ENCODE measurements at places on chromosomes 1 and 21.

- H3K36me3 ChIP-seq = no peaks in the 10 kb centered on the region
- no peaks in the 10 kb centered on the region for H3K27me3 ChIP-seq
- no peak overlapping the region for H3K4me3 ChIP-seq
- H3K27ac ChIP-seq = no peak overlapping the region
- H3K4me1 ChIP-seq = no peaks in the 10 kb centered on the region
- no peak for DNase-seq
Observed at GRCh38 chr1:80917826-80918225, 882.9 kb upstream of the ADGRL2 start.

GRCh38 chr1:53583021-53583867 lies 124.0 kb downstream of the DMRTB1 start:
- DNase-seq = no peak
- peaks cover 47% of the 10 kb centered on the region for H3K4me1 ChIP-seq
- no peaks in the 10 kb centered on the region for H3K36me3 ChIP-seq
- no peaks in the 10 kb centered on the region for H3K27me3 ChIP-seq

GRCh38 chr1:100265562-100265930 lies 470 bp upstream of the RTCA start:
- peaks cover 36% of the 10 kb centered on the region for H3K4me1 ChIP-seq
- H3K27me3 ChIP-seq = no peaks in the 10 kb centered on the region
- no peak for DNase-seq
- peak overlapping the region; percentile 93 for H3K27ac ChIP-seq

DNA sequence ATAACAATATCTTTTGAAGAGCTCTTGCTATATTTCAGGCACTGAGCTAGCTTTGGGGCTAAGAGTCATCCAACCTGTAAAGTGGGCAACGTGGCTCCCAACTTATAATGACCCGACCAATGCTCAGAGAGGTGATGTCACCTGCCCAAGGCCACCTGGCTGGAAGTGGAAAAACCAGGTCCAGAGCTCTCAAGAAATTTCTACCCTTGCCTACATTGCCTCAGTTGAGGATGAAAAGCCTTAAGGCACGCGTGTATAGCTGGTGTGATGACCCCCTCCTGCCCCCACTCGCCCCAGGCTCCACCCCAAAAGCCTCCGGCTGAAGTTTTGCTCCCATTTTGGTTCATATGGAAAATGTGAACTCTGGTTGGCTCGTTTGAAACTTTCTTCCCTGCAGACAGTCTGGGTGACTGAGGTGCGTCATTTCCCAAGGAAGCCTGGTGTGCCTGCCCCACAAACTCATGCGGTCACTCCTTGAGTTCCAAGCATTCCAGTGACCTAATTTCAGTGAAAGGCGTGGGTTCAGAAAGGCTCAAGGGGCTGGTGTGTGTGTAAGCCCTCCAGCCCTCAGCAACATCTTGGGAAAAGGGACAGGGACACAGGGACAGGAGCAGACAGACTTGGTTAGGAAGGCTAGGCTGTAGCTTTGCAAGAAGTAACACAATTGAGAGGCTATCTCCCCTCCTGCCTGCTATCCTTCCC lies 20.5 kb downstream of the HTR1D start:
- no peaks in the 10 kb centered on the region for H3K4me1 ChIP-seq
- no peak for DNase-seq

DNA sequence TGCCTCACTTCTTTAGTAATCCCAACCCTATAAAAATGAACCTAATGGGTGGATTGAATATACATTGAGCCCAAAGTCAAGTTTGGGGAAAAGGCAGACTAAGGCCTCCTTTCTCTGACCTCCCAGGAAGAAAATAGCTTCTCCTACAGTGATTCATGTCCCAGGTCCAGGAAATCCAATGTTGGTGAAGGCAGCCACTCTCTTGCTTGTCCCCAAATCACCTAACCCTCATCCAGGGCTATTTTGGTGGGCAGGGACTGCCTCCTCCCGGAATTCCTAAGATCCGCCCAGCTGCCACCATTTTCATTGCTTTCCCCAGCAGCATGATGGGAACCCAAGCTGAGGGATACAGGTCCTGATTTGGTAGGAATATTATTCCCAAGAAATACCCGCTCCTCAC lies 8.4 kb downstream of the MYOG start:
- peaks cover 3% of the 10 kb centered on the region for H3K4me1 ChIP-seq
- H3K27ac ChIP-seq = no peak overlapping the region
- H3K4me3 ChIP-seq = no peak overlapping the region
- DNase-seq = no peak

DNA sequence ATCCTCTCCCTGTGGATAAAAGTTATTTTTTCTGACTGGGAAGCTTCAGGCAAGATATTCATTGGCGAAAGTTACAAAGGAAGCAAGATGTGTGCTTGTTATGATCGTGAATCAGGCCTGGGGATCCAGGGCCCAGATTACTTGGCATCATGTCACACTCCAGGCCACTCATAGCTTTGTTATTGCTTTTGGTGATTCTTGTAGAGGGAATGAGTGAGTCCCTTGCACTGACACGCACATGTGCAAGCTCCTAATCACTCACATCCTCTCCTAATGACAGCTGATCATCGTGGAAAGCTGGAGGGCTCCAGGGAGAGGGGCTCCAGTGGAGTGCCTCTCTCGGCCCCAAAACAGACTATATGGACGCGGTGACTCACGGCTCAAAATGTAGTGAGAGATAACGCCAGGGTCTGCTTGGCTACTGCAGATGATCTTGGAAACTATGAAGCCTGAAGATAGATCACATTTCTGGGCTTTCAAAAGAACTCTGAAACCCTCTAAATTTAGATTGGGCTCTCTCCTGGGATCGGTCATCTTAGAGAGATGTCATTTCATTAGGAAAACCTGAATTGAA lies 481.1 kb upstream of the USP24 start:
- no peak for DNase-seq
- no peak overlapping the region for H3K4me3 ChIP-seq
- H3K27ac ChIP-seq = no peak overlapping the region
- no peaks in the 10 kb centered on the region for H3K27me3 ChIP-seq
- no peaks in the 10 kb centered on the region for H3K36me3 ChIP-seq

DNA sequence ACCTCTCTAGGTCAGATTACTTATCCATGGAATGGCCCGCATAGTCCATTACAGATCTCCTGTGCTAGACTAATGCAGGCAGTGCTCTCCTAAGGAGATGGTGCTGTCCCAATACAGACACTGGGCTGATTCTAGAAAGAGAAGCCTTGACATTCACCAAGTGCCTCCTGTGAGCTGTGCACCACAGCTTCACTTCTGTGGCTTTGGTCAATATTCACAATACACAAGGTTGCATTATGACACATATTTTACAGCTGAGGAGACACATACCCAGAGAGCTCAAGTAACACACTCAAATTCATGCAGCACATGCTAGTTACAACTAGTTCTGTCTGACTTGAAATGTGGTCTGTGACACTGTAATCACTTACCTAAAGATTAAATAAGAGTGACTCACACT lies 59.4 kb upstream of the LRRC8B start:
- no peak overlapping the region for H3K27ac ChIP-seq
- peaks cover 12% of the 10 kb centered on the region for H3K4me1 ChIP-seq
- no peak for DNase-seq

GRCh38 chr1:43558346-43558841 lies 27.7 kb downstream of the PTPRF start:
- no peaks in the 10 kb centered on the region for H3K4me1 ChIP-seq

GRCh38 chr1:155009221-155009711 lies 6.7 kb downstream of the ZBTB7B start:
- no peak overlapping the region for H3K27ac ChIP-seq
- H3K4me3 ChIP-seq = peak overlapping the region; percentile 79
- no peak for DNase-seq
- peaks cover 90% of the 10 kb centered on the region for H3K4me1 ChIP-seq
- H3K36me3 ChIP-seq = peaks cover 3% of the 10 kb centered on the region

GRCh38 chr21:21109736-21110135 lies 111.5 kb downstream of the NCAM2 start:
- no peaks in the 10 kb centered on the region for H3K4me1 ChIP-seq
- H3K36me3 ChIP-seq = no peaks in the 10 kb centered on the region
- DNase-seq = no peak
- H3K27me3 ChIP-seq = no peaks in the 10 kb centered on the region
- H3K4me3 ChIP-seq = no peak overlapping the region

DNA sequence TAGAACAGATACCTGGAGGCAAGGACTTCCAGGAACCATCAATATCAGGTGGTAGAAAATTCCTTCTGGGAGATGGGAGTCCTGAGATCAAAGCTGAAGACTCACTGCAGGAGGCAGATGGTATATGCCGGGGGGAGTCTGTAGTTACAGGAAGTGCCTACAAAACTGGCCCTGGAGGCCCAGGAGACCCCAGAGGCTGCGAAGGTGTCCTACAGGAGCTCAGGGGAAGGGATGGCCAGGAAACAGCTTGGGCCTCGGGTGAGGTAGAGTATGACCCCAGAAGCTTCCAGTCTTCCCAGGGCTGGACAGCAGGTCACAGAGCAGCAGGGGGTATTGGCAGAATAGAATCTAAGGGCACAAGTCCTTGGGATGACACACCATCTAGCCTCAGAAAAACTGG lies 16.4 kb downstream of the IGFN1 start:
- no peaks in the 10 kb centered on the region for H3K4me1 ChIP-seq
- peaks cover 4% of the 10 kb centered on the region for H3K27me3 ChIP-seq
- H3K4me3 ChIP-seq = no peak overlapping the region
- DNase-seq = no peak
- no peak overlapping the region for H3K27ac ChIP-seq
- no peaks in the 10 kb centered on the region for H3K36me3 ChIP-seq

GRCh38 chr1:168362991-168363390 lies 82.3 kb downstream of the TBX19 start:
- H3K4me3 ChIP-seq = peak overlapping the region; percentile 5
- DNase-seq = peak; percentile 77
- no peaks in the 10 kb centered on the region for H3K36me3 ChIP-seq
- H3K27me3 ChIP-seq = no peaks in the 10 kb centered on the region
- peaks cover 34% of the 10 kb centered on the region for H3K4me1 ChIP-seq

DNA sequence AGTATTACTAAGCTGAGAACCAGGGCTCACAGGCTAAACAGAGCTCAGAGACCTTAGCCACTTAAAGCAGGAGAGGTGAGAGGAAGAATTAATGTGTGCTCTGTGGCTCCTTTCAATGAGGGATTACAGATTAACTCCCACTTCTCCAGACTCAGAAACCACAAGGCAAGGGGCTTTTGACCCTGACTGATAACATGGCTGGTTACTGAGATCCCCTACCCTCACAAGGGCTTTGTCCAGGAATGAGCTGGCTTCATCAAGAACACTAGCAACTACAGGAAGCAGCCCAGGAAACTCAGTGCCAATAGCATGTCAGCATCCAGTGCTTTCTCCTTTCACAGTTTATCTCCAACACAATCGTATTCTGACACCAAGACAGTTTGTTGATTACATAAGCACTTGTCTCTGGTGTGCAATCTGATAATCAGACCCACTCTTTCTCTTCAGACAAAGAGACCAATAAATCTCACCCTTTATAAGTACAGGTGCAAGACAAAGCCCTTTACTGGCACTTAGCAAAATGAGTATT lies 38.8 kb downstream of the ERI3 start:
- H3K4me3 ChIP-seq = no peak overlapping the region
- no peak for DNase-seq
- no peaks in the 10 kb centered on the region for H3K4me1 ChIP-seq
- no peak overlapping the region for H3K27ac ChIP-seq
- no peaks in the 10 kb centered on the region for H3K27me3 ChIP-seq

DNA sequence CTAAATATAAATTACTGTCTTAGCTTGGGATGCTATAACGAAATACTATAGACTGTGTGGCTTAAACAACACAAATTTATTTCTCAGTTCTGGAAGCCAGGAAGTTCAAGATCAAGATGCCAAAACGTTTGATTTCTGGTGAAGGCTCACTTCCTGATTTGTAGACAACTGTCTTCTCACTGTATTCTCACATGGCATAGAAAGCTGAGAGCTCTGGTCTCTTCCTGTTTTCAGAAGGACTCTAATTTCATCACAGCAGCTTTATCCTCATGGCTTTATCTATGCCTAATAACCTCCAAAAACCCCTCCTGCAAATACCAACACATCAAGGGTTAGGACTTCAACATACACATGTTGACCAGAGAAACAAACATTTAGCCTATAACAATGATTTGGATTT lies 1795.5 kb downstream of the MRPL39 start:
- H3K4me1 ChIP-seq = no peaks in the 10 kb centered on the region
- no peaks in the 10 kb centered on the region for H3K27me3 ChIP-seq
- no peaks in the 10 kb centered on the region for H3K36me3 ChIP-seq
- no peak overlapping the region for H3K27ac ChIP-seq

- H3K4me1 ChIP-seq = peaks cover 15% of the 10 kb centered on the region
- H3K4me3 ChIP-seq = no peak overlapping the region
- H3K36me3 ChIP-seq = no peaks in the 10 kb centered on the region
Observed at GRCh38 chr21:38242061-38242460, 14.7 kb upstream of the KCNJ15 start.

- no peaks in the 10 kb centered on the region for H3K36me3 ChIP-seq
- no peak overlapping the region for H3K4me3 ChIP-seq
- H3K27ac ChIP-seq = no peak overlapping the region
- H3K27me3 ChIP-seq = no peaks in the 10 kb centered on the region
- DNase-seq = no peak
Observed at GRCh38 chr21:16492356-16492755, 762.6 kb downstream of the USP25 start.

- no peaks in the 10 kb centered on the region for H3K4me1 ChIP-seq
- H3K36me3 ChIP-seq = no peaks in the 10 kb centered on the region
- no peak for DNase-seq
- no peak overlapping the region for H3K4me3 ChIP-seq
- H3K27ac ChIP-seq = no peak overlapping the region
- no peaks in the 10 kb centered on the region for H3K27me3 ChIP-seq
Observed at GRCh38 chr1:62058956-62059355, 135.7 kb upstream of the L1TD1 start.

DNA sequence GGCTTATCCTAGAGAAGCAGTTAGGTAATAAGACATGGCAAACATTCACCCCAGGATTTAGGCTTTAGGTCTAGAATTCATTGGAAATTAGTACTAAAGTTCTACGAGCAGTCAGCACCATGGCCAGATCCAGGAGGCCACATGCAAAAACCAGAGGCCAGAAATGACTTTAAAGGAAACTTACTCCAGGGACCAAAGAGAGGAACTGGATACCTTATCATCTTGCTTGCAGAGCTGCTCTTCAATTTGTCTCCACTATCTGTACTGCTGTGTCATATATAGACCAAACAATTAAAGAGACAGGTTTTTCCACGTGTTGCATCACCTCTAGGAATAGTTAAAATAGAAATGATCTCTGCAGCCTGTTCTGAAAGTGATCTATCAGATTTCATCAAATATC lies 127.8 kb downstream of the LMX1A start:
- H3K27ac ChIP-seq = no peak overlapping the region
- no peaks in the 10 kb centered on the region for H3K36me3 ChIP-seq
- no peaks in the 10 kb centered on the region for H3K4me1 ChIP-seq
- no peak for DNase-seq
- no peaks in the 10 kb centered on the region for H3K27me3 ChIP-seq

All from CD8-positive, alpha-beta memory T cell (primary cell).